ENCODE measurements at places on chromosomes 2 and 18. TPM values are rescaled to one million over a fixed set of nuclear protein-coding genes. Genes with fewer than 3 reads are reported as not detected.

Gene LHCGR
- total RNA-seq, result not detected

Gene CPLX4
- not detected for total RNA-seq

Gene TFCP2L1
- total RNA-seq, result 0.04 TPM

Gene SANBR
- total RNA-seq, result 1.3 TPM

Gene STARD7
- 149 TPM for total RNA-seq

Gene IGFBP2
- 123 TPM for total RNA-seq

Gene COL3A1
- total RNA-seq, result not detected

Gene MEIS1
- not detected for total RNA-seq

Gene NAT8
- not detected for total RNA-seq

Gene TSPYL6
- not detected for total RNA-seq

- H3K27ac ChIP-seq, result no peak overlapping the region
- H3K4me3 ChIP-seq, result no peak overlapping the region
- no peaks in the 10 kb centered on the region for H3K36me3 ChIP-seq
- no peak for DNase-seq
- H3K4me1 ChIP-seq, result no peaks in the 10 kb centered on the region
- peaks cover 9% of the 10 kb centered on the region for H3K27me3 ChIP-seq
Observed at GRCh38 chr2:26651470-26651771, 10.3 kb upstream of the CIB4 start.

DNA sequence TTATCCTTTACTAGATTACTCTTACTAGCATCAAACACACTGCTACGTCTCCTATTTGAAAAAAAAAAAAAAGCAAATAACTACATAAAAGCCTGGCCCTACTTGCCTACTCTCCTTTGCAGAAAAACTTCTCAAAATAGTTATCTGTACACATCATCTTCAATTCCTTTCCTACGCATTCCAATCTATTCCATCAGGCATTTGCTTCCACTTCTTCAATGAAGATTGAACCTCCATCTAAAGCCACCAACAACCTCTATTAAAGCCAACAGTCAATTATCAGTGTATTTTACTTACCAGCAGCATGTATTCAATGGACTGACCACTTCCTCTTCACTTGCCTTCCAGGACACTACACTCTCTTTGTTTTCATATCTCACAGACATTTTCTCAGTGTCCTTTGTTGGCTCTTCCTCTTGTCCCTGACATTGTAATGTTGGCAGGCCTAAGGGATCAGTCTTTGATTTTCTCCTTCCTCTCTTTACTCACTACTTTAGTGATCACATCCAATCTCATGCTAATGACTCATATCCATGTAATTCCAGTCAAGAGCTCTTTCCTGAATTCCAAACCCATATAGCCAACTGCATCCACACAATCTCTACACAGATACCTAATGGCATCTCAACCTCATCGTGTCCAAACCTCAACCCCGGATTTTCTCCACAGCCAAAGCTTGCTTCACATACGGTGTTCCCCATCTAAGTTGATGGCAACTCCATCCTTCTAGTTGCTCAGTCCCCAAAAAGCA is 131.3 kb downstream of the CCDC148 start:
- H3K27me3 ChIP-seq, result no peaks in the 10 kb centered on the region
- H3K4me3 ChIP-seq, result no peak overlapping the region
- no peak for DNase-seq
- H3K4me1 ChIP-seq, result no peaks in the 10 kb centered on the region
- H3K36me3 ChIP-seq, result no peaks in the 10 kb centered on the region

- no peak overlapping the region for H3K4me3 ChIP-seq
- H3K27ac ChIP-seq, result no peak overlapping the region
- peaks cover 32% of the 10 kb centered on the region for H3K27me3 ChIP-seq
Observed at GRCh38 chr18:61335684-61336555, 2.7 kb downstream of the CDH20 start.

DNA sequence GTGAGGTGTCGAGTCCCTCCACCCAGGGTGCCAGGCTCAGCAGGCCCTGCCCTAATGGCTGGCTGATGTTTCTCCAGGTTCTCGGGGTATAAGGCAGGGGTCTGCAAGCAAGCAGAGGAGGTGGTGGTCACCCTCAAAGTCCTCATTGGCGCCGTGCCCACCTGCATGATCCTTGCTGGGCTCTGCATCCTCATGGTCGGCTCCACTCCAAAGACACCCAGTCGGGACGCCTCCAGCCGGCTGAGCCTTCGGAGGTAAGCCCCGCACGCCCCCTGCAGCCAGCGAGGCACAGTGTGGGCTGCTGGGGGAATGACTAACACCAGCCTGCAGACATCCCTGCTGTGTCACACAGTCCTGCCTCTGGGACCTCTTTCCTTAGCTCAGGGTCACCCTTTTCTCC is 14.1 kb downstream of the MFSD2B start:
- H3K27ac ChIP-seq, result no peak overlapping the region
- no peak for DNase-seq
- H3K36me3 ChIP-seq, result peaks cover 14% of the 10 kb centered on the region
- H3K4me3 ChIP-seq, result no peak overlapping the region
- peaks cover 3% of the 10 kb centered on the region for H3K4me1 ChIP-seq
- no peaks in the 10 kb centered on the region for H3K27me3 ChIP-seq

DNA sequence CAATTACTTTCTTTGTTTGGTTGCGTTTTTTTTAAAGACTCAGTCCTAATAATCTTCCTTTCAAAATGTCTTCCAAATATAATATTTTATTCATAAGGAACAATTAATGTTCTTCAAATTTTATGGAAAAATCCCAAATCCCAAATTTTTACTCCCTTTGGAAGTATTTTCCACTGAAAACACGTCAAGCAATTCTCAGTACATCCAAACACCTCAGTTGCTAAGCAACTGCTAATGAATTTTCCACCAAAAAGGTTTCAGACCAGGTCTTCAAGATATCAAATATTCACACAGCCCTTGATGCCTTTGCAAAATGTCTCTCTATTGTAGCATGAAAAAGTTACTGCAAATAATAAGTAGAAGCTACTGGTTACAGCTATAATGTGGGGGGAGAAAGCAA is 140.1 kb downstream of the DSEL start:
- no peaks in the 10 kb centered on the region for H3K27me3 ChIP-seq
- H3K4me1 ChIP-seq, result no peaks in the 10 kb centered on the region
- no peak for DNase-seq
- no peaks in the 10 kb centered on the region for H3K36me3 ChIP-seq
- no peak overlapping the region for H3K4me3 ChIP-seq

- H3K36me3 ChIP-seq, result peaks cover 8% of the 10 kb centered on the region
- DNase-seq, result no peak
- no peaks in the 10 kb centered on the region for H3K27me3 ChIP-seq
- H3K27ac ChIP-seq, result no peak overlapping the region
- no peaks in the 10 kb centered on the region for H3K4me1 ChIP-seq
Observed at GRCh38 chr2:159539701-159540100, 76.6 kb downstream of the BAZ2B start.

DNA sequence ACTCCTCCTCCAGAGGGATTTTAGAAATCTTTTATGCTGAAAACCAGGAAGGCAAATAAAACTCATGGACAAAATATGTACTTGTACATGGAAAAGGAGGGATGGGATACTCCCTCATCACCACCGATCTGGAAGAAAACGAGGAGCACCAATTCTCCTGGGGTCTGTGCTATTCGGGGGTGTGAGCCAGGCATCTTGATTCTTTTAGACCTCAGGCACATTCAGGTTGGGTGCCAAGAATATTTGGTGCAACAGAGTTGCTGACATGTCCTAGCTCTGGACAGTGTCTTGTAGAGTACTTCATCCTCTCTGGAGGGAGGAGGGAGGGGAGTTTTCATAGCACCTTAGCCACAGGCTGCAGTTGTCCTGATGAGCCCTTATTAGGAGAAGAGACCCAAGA is 163.0 kb downstream of the PRKCE start:
- H3K4me3 ChIP-seq, result no peak overlapping the region
- H3K27me3 ChIP-seq, result no peaks in the 10 kb centered on the region
- H3K36me3 ChIP-seq, result no peaks in the 10 kb centered on the region
- no peak overlapping the region for H3K27ac ChIP-seq
- no peak for DNase-seq

- H3K27ac ChIP-seq, result no peak overlapping the region
- H3K4me1 ChIP-seq, result no peaks in the 10 kb centered on the region
- H3K36me3 ChIP-seq, result peaks cover 12% of the 10 kb centered on the region
- no peak overlapping the region for H3K4me3 ChIP-seq
- H3K27me3 ChIP-seq, result no peaks in the 10 kb centered on the region
- no peak for DNase-seq
Observed at GRCh38 chr2:241976296-241976695, 106.8 kb downstream of the RTP5 start.

GRCh38 chr2:85112906-85113625 is 20.1 kb upstream of the TCF7L1 start:
- H3K4me3 ChIP-seq, result no peak overlapping the region
- H3K4me1 ChIP-seq, result no peaks in the 10 kb centered on the region
- no peaks in the 10 kb centered on the region for H3K36me3 ChIP-seq
- H3K27me3 ChIP-seq, result peaks cover 16% of the 10 kb centered on the region
- no peak overlapping the region for H3K27ac ChIP-seq
- DNase-seq, result no peak

- H3K36me3 ChIP-seq, result peaks cover 8% of the 10 kb centered on the region
- H3K27me3 ChIP-seq, result no peaks in the 10 kb centered on the region
- no peaks in the 10 kb centered on the region for H3K4me1 ChIP-seq
- no peak overlapping the region for H3K4me3 ChIP-seq
Observed at GRCh38 chr2:170986566-170987258, 57.7 kb downstream of the GORASP2 start.

- no peak for DNase-seq
- H3K4me1 ChIP-seq, result no peaks in the 10 kb centered on the region
- H3K36me3 ChIP-seq, result no peaks in the 10 kb centered on the region
- no peak overlapping the region for H3K4me3 ChIP-seq
Observed at GRCh38 chr2:229653531-229653930, 60.8 kb downstream of the DNER start.

DNA sequence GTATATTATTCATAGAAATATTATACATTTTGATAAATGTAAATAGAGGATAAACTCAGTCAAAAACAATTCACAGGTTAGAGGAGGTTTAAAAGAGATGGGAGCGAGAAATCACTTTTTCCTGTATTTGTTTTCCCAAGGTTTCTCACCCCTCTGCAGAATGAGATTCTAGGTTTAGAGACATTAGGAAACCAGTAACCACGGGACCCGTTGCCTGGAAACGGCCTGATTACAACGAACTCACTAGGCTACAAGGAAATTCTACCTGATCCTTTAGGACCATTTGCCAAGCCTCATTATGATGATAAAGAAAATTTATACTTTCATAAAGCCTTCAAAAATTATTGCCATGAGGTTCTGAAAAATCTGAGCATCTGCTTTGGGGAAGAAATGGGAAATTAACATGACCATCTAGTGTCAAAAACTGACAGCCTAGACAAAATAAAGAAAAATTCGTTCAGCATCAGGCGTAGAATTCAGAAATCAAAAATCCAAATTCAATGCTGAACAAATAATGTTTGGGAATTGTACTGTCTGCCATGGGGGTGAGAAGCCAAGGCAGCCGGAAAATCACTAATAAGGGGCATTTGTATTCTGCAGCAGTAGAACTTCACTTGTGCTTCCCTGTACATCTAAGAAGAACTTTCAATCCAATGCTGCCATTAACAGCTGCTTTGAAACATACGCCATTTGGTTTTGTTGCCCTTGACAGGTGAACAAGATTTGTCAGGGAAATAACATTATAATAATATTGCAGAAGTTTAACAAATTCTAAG is 262.3 kb downstream of the NRXN1 start:
- H3K27me3 ChIP-seq, result no peaks in the 10 kb centered on the region
- H3K4me3 ChIP-seq, result no peak overlapping the region
- no peak for DNase-seq
- H3K4me1 ChIP-seq, result no peaks in the 10 kb centered on the region
- H3K36me3 ChIP-seq, result no peaks in the 10 kb centered on the region

DNA sequence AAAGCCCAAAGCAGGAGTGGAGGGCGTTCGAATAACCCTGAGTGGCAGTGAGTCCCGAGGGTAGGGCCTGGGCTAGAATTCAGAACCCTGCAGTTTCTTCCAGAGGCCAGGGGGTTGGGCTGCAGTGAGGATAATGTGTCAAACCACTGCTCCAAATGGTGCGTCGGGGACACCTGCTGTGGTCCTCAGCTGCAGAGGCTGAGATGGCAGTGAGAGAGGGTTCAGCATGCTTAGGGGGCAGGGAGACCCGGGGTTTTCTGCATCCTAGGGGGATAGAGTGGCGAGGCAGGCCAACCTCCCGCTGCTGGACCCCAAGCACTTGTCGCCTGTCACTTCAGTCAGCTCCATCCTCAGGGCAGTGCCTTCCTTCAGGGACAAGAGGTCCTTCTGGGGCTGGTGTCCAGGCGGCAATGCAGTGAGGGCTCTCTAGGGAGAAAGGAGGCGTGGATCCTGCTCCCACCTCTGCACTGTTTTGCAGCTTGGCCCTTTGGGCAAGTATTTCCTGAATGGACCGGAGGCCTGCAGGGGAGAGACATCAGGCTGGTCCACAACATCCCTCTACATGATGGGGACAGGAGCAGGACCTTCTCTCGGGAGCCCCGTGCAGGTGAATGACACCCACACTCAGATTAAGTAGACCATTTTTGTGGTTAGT is 8.4 kb upstream of the NTSR2 start:
- no peaks in the 10 kb centered on the region for H3K36me3 ChIP-seq
- H3K27me3 ChIP-seq, result peaks cover 22% of the 10 kb centered on the region
- H3K4me1 ChIP-seq, result peaks cover 2% of the 10 kb centered on the region
- H3K4me3 ChIP-seq, result no peak overlapping the region
- no peak overlapping the region for H3K27ac ChIP-seq

- H3K36me3 ChIP-seq, result peaks cover 20% of the 10 kb centered on the region
- H3K4me1 ChIP-seq, result peaks cover 66% of the 10 kb centered on the region
- H3K27me3 ChIP-seq, result no peaks in the 10 kb centered on the region
- H3K4me3 ChIP-seq, result no peak overlapping the region
- DNase-seq, result no peak
Observed at GRCh38 chr2:46537624-46538295, 58.4 kb downstream of the TMEM247 start.

GRCh38 chr2:30271301-30271700 is 40.0 kb downstream of the LBH start:
- no peak for DNase-seq
- H3K4me3 ChIP-seq, result no peak overlapping the region
- H3K4me1 ChIP-seq, result peaks cover 75% of the 10 kb centered on the region
- H3K27me3 ChIP-seq, result no peaks in the 10 kb centered on the region

DNA sequence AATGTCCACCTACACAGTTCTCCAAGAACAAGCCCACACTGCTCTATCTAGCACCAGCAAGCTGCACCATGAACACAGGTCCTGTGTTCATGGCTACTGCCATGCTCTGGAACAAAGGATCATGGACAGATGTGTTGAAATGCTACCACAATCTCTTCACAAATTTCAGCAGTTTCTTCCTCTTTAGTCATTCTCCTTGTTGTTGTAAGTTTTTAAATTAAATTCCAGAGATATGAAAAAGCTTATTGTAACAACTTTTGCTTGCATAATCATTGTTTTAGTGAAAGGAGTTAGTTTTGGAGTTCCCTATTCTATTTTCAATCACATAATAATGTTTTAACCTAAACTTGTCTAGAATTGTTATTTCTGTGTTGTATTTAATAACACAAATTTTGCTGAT is 17.2 kb upstream of the NAPG start:
- no peak overlapping the region for H3K4me3 ChIP-seq
- H3K27me3 ChIP-seq, result peaks cover 9% of the 10 kb centered on the region
- no peak for DNase-seq
- H3K4me1 ChIP-seq, result no peaks in the 10 kb centered on the region
- no peak overlapping the region for H3K27ac ChIP-seq
- peaks cover 1% of the 10 kb centered on the region for H3K36me3 ChIP-seq

- H3K27me3 ChIP-seq, result no peaks in the 10 kb centered on the region
- no peak overlapping the region for H3K27ac ChIP-seq
- peaks cover 27% of the 10 kb centered on the region for H3K36me3 ChIP-seq
- no peak for DNase-seq
- no peaks in the 10 kb centered on the region for H3K4me1 ChIP-seq
Observed at GRCh38 chr2:174183076-174183475, 65.3 kb downstream of the OLA1 start.
